ENCODE measurements at places on chromosomes 12 and 14. TPM values are rescaled to one million over a fixed set of nuclear protein-coding genes. Genes with fewer than 3 reads are reported as not detected.

DNA sequence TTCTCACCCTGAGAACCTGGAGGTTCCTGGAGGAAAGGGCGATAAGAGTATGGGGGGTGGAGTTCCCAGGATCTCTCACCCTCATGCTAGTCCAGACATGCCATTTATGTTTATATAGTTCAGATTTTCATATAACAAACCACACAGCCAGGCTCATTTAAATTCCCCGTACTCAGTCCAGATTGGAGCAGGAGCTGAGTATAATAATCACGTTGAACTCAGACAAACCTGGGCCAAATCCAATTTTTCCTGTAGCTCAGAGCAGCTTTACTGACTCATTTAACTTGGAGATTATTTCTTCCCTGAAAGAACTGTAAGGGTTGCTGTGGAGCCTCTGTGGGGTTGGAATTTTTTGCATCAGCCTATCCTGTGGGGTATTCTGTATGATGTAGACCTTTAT, 660.8 kb downstream of the TMEM121 start:
- DNase-seq = no peak

The CRIP1 gene
- 22.0 TPM for total RNA-seq

- DNase-seq = no peak
Measured at GRCh38 chr12:57609781-57610553, 1.3 kb upstream of the ARHGEF25 start.

The ALG10 gene
- 26.7 TPM for total RNA-seq

The TMEM121 gene
- 11.1 TPM for total RNA-seq

DNA sequence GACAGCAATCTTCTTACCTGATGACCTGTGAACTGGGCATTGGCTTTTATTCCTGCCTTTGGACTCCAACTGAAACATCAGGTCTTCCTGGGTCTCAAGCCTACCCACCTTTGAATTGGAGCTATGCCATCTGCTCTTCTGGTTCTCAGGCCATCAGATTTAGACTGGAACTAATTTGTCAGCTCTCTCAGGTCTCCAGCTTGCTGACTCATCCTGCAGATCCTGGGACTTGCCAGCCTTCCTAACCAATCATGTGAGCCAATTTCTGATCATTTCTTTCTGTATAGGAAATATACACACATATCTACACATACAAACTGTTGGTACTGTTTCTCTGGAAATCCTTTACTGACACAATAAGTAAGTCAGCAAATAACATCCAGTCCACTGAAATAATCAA, 65.3 kb upstream of the TSPAN8 start:
- no peak for DNase-seq

DNA sequence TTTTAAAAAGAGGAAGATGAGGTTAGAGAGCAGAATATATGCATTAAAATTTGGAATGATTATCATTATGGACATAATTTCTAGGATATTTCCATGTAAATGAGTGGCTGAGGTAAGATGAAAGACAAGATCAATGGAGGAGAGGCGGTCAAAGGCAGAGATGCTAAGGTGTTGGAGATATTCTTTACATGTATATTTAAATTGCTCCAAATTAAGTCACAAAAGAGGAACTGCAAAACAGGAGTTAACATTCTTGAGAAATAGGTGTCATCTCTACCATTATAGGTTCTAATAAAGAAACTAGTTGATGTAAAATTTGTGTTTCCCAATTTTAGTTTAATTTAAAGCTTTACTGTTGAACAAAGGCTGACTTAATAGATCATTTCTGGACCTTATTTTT, 268.5 kb upstream of the PPFIA2 start:
- DNase-seq = no peak

- DNase-seq = no peak
Measured at GRCh38 chr14:94979891-94980290, 177.4 kb downstream of the DICER1 start.

Measured in prostate gland (tissue), 2 donors.